ENCODE measurements at places on chromosomes 13 and 19.

- no peak for DNase-seq
Measured at GRCh38 chr13:100633461-100633860, 41.1 kb downstream of the TMTC4 start.

- no peak for DNase-seq
Measured at GRCh38 chr19:18815673-18816072, 16.1 kb upstream of the UPF1 start.

DNA sequence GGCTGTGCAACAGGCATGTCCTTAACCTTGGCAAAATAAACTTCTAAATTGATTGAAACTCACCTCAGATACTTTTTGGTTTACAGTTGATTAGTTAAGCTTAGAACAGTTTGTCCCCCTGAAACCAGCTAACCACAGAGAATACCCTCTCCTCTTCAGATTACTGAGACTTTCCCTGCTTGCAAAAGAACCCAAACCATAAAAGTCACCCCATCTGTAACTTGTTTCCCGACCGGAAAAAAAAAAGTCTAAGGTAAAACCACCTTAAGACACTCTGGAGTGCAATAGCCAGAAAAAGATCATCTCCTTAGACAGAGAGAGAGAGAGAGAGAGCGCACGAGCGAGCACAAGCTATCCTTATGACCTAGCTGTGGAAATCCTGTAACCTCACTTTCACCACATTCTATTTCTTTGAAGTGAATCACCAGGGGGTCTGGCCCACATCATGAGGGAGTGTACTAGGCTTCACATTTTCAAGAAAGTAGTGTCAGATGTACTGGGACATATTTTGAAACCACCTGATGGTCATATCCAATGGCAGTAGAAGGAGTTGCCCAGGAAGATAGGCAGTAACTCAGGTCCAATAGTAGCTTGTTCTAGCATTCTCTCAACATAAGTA is 11.1 kb upstream of the GTF2F2 start:
- no peak for DNase-seq

DNA sequence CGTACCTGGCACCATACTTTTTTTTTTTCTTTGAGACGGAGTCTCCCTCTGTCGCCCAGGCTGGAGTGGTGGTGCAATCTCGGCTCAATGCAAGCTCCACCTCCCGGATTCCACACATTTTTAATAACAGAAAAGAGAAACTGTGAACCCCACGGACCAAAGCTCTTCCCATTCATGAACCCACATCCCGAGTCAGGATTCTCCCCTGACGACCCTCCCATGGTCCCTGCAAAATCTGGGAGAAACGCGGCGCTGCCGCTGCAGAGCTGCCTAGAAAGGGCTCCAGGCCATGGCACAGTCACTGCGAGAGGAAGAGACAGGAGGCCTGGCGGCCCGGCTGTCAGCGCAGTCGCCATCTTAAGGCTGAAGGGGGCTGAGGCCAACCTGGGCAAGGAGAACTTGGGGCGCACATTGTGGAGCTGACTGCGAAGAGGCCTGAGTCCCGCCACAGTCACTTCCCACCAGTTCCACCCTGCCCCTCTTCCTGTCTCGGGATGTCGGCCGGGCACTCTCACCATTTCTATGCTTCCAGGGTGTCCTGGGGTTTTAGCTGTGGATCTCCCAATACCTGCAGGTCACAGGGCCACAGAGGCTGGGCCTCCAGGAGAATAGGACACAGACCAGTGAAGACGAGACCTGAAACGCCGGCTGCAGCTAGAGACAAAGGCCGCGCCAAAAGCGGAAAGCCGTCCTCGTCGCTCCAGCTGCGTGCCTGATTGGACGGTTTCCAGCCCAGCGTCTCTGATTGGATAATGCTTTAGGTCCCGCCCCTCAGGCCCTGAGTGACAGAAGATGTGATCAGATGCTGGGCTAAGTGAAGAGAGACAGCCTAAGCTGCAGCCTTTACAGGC is 71.0 kb downstream of the ZNF486 start:
- peak; percentile 71 for DNase-seq

GRCh38 chr13:27425158-27425917 is 919 bp downstream of the GTF3A start:
- no peak for DNase-seq

GRCh38 chr19:30160426-30160825 is 211.8 kb upstream of the ZNF536 start:
- DNase-seq, result no peak

DNA sequence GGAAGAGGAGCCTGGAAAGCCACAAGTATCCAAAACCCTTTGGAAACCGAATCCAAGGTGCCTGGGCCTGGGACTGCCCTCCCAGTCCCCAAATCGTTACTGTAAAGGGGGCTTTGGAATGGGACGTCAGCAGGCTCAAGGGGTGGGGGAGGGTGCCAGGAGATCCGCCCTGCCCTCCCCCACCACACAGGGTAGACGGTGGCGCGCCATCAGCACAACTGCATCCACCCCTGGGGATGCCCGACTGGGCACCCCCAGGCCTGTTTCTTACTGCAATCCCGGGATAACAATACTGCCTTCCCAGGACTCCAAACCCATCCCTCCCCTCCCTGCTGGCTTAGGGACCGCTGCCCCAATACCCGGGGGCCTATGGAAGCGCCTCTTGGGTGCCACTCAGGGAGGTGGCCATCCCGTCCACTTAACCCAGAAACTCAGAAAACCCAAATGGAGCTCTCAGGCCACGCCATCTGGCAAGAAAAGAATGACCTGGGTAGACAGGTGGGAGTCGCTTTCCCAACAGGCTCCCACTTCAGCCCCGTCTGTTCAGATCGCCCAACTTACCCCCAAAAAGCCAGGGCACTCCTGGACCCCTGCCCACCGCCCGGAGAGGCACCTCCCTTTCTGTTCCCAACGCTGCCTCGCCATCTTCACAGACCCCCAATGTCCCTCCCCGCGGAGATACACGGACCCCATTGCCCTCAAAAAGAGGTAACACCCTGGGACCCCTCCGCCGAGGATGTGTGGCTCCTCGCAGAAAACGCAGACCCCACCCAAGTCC is 2.4 kb downstream of the KLF16 start:
- DNase-seq, result no peak

DNA sequence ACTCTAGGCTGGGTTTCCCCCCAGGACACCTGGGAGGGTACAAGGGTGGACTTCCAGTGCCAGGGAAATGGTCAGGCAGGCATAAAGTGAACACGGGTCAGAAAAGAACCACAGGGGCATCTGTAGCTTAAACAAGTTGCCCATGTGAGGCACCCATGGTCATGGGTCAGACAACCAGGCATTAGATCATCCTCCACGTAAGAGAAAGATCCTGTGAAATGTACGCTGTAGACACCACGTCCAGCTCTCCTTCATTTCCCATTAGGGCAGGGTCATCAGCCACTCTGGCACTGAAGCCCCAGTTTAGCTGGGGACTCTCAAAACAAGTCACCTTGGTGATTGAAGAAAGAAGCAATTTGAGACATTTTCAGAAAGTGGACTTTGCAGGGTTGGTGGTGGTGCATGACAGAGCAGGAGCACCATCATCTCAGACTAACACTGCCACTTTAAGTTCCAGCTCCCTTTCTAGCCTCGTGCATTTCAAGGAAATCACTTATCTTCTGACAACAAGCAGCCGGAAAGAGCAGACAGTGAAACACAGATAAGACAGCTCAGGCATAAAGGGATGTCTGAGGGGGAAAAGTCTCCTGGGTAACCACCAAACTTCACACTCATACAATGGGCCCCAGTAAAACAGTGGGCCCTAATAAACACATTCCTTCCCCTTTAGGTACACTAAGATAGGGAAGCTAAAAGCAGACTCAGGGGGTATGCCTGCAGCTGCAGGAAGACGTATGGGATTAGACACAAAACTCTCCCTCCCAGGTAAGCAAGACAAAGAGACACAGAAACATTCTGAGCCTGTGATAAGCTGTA is 16.1 kb upstream of the SIGLEC6 start:
- DNase-seq, result no peak

- no peak for DNase-seq
Measured at GRCh38 chr13:21938168-21938567, 267.3 kb downstream of the FGF9 start.

DNA sequence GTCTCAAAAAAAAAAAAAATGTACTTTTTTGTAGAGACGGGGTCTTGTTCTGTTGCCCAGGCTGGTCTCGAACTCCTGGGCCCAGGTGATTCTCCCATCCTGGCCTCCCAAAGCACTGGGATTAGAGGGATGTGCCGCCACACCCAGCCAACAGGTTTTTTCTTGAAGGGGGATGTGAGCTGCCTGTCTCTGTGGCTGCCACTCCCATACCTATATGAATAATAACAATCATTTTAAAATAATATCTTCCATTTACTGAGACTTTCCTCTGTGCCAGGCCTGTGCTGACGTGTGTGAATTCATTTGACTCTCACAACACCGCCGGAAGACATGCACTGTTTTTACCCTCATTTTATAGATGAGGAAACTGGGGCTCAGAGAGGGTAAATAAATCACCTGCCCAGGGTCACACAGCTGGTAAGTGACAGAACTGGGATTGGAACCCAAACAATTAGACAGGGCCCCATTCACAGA is 7.2 kb upstream of the BCL3 start:
- DNase-seq, result no peak

GRCh38 chr19:19381007-19381926 is 24.2 kb upstream of the GATAD2A start:
- no peak for DNase-seq

DNA sequence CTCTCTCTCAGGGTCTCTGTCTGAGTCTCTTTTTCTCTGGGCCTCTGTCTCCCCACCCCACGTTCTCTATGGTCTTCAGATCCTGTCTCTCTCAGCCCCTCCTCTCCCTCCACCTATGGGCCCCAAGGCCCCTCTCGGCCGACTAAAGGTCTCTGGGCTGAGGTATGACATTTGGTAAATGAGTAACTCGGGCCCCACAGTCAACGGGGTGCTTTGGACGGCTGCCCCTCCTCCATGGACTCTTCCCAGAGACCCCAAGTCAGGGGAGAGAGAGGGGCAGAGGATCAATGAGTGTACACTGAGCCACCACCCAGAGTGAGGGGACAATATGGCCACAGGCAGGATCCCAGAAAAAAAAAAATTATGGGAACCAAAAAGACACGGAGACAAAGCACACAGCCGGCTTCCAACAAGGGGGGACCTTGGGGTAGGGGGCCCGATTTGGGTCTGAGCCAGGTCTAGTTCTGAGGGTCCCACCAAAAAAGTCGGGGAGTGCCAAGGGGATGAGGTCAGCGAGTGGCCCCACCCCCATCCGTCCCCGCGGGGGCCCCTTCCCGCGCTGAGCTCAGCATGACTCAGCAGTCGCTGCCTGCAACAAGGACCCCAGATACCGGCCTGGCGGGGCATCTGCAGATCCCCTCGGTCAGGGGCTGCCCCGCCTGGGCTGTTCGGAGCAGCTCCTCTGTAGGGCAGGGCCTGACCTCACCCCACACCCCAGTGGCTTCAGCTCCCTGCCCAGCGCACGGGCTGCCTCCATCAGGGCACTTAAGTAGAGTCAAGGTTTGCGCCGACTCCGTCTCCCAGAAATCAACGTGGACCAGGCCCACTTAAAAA is 1.5 kb upstream of the FTL start:
- DNase-seq, result peak; percentile 34

GRCh38 chr13:50417597-50417996 is 402.4 kb downstream of the KCNRG start:
- DNase-seq, result no peak

GRCh38 chr13:86095351-86095750 is 296.1 kb upstream of the SLITRK6 start:
- no peak for DNase-seq

- DNase-seq, result no peak
Measured at GRCh38 chr13:59229861-59230260, 933.9 kb downstream of the DIAPH3 start.

DNA sequence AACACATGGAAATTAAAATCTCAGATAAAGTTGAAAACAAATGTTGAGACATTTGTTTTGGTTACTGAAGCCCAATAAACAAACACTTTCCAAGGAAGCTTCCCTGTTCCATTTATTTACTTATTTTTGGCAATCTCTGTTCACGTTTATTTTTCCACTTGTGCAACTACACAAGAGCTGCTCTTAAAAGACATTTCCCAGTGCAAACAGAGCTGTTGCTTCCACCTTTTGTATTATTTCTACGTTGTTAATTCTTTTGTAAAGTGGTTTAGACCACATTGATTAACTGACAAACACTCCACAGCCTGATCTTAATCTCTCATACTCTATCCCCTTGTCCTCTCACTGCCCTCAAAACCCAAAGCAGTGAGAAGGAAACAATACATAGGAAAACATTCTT is 757.6 kb downstream of the LIG4 start:
- DNase-seq, result no peak

DNA sequence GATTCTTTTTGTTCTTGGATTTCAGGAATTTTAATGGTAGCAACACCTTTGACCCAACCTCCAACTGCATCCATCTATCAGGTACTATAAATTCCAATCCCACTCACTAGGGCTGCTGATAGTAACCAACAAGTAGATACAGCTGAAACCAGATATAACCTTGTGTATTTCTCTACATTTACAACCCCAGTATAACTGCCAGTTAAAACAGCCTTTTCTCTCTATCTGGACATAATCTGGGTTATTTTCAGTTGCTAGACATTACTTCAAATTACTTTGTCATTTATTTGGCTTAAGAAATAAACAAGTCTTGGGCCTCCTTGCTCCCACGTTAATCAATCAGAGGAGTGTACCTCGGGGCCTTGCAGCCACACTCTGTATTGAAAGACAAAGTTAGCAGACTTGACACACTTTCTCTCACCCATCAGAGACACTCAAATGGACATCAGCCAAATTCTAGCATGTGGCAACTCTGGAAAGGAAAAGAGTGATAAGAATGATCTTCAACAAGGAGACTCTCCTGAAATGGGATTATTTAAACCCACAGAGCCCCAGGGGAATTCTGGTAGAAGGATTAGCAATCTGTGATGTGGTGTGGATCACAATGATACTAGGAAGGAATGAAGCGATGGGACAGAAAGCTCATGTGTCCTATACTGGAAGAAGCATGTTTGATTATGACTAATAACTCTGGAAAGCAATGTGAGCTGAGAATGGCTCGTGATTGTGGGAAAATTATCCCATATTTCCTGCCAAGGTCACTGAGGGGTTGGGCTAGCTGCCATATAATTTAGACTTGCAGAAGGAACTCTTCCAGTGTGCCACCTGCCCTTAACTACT is 157.5 kb downstream of the FLT1 start:
- no peak for DNase-seq

DNA sequence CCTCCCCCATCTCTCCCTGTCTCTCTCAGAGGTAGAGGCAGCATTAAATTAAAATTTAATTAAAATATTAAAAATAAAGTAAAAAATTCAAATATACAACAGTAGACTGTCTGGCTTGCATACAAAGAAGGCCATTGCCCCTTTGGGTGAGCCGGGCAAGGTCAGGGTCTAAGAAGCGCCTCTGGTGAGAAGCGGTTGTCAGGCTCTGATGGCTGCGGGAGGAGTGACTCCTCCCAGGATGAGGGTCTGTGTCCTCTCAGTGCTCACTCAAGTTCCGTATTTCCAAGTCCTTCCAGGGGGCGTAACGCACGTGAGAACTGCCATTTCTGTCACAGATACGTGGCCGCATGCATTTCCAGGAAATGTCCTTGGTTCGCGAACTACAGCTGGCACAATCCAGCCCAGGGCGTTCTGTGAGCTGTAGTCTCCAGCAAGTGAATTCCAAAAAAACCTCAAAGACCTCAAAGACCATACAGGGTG is 737 bp upstream of the ZNF181 start:
- no peak for DNase-seq

Data from activated T-helper 1 cell treated with anti-CD3 and anti-CD28 coated beads, Interleukin-2, amount 50 U/mL, for 16 hours (primary cell).